ENCODE measurements at places on chromosomes 16 and 17.

DNA sequence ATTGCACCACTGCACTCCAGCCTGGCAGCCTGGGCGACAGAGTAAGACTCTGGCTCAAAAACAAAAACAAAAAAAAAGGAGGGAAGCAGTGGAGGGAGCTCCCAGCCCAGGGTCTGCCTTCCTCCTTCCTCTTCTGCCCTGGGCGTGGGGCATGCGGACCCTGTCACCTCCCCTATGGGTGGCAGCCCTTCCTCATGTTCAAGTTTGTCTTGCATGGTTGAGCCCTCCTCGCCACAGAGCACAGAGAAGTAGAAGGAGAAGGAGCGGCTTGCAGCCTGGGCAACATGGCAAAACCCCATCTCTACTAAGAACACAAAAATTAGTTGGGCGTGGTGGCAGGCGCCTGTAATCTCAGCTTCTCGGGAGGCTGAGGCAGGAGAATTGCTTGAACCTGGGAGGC, 21.4 kb upstream of the TIMP2 start:
- DNase-seq = no peak

GRCh38 chr16:23025692-23026307, 123.5 kb downstream of the USP31 start:
- DNase-seq = no peak

- no peak for DNase-seq
Observed at GRCh38 chr16:27363797-27364196, 38.2 kb upstream of the IL21R start.

DNA sequence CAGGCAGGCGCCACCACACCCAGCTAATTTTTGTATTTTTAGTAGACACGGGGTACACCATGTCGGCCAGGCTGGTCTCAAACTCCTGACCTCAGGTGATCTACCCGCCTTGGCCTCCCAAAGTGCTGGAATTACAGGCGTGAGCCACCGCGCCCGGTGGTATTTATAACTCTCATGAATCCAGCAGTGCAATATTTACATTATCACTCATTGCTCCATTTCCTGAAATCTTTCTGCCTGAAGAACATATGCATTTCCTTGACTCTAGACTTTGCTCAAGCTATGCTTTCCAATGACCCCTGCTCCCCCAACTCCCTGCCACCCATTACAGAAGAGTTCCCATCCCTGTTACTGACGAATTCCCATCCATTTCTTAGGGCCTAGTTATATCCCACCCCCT, 19.7 kb upstream of the NDUFAB1 start:
- DNase-seq = no peak

DNA sequence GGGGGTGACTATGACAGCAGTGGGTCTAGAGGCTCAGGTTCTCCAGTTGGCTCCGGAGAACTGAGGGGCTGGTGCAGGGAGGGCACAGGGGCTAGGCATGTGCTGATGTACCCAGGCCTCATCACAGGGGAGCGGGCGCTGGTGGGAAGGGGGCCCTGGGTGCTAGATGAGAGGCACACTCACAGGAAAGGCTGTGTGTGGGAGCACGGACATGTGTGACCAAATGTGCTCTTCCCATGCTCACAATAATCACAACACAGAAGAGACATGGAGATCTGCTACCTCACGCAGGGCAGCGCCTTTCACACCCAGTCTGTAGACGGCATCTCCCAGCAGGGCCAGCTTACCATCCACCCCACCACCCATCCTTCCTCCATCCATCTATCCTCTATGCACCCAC, 17.4 kb upstream of the RASD1 start:
- no peak for DNase-seq

DNA sequence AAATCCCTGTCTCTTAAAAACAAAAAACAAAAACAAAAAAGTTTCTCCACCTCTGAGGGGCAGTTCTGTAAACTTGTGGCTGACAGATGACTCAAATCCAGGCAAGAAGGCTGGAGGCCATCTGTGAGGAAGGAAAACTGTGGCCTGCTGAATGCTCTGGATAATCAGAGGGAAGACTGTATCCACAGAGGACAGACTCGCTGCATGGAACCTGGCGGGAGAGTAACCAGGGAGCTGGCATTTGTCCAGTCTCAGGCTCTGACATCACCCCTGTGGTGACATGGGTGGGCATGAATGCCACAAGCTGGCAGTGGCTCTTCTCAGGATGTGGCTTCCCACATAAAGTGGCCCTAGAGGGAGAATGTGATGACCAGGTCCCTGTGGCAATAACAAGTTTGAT, 2.8 kb upstream of the KSR1 start:
- DNase-seq = no peak

- DNase-seq = no peak
Observed at GRCh38 chr16:12447556-12447955, 356.1 kb downstream of the CPPED1 start.

DNA sequence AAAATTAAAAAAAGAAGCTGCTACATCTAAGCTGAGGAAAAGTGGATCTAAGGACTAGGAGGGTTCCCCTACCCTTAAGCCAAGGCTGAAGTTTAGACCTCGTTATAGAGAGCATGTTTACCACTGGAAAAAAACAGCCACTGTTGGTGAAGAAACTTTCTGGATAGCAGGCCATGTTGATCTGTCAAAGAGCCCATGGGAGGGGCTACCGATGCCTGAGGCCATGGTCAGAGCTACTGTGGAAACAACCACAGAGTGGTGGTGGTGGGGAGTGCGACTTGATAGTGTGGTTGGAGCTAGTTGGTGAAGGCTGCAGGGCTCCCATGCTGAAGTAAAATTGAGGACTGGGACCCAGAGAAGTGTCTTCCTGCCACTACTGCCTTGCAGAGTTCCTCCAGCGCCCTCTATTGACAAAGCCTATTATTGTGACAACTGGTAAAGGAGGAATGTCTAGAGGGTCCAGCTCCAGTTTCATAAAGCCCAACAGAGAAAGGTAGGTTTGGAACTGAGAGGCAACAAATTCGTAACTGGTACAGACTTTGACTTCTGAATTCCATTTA, 12.7 kb upstream of the FAM20A start:
- DNase-seq = no peak

GRCh38 chr17:49647256-49647585, 30.7 kb downstream of the SPOP start:
- no peak for DNase-seq

- DNase-seq = no peak
Observed at GRCh38 chr17:33968350-33969044, 286.6 kb upstream of the CCL2 start.

DNA sequence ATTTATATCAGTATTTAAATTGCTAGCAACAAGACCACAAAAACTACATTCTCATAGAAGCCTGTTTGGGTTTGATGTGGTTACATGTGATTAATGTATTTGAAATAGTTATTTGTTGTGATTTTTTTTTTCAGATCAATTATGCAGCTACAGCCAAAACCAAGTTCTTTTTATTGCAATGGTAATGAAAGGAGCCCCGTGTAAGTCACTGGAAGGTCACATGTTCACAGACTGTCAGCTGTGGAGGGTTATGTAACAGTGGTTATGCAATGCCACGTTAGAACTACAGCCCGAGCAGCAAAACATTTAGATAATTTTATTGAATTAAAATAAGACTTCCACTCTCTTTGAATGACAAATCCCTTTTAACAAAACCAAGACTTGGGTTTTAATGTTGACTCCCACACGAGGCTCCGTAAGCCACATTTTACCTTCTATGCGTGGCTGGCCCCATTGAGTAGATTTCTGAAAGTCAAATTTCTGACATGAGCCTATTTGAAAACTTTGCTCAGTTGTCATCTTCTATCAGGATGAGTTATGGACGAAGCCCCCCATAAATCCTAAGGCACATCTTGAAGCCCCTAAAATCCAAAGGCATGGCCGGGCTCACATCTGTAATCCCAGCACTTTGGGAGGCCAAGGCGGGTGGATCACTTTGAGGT, 41.8 kb upstream of the SEC14L1 start:
- DNase-seq = no peak

Data from stimulated activated CD4-positive, alpha-beta T cell treated with anti-CD3 and anti-CD28 coated beads, Interleukin-1b, Interleukin-23, amount 100 ng/mL, for 1 hour (primary cell).